ENCODE measurements at places on chromosomes 4 and X.

DNA sequence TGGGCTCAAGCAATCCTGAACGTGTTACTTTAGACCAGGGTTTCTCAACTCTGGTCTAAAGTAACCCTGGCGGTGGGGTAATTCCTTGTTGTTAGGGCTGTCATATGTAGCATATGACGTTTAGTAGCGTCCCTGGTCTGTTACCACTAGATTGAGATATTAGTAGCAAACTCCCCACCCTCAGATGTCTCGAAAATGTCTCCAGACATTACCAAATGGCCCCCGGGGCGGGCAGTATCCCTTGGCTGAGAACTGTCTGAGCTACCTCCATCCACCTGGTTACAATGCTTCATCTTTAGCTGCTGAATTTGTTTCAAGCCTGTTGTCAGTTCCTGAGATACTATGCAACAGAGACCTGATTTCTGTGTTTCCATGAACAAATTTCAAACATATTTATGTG lies 56.7 kb downstream of the CLDN34 start:
- no peak for DNase-seq

- no peak for DNase-seq
Measured at GRCh38 chr4:7041801-7042502, 1.2 kb upstream of the TADA2B start.

- peak; percentile 40 for DNase-seq
Measured at GRCh38 chr4:142474398-142475087, 371.6 kb downstream of the INPP4B start.

- no peak for DNase-seq
Measured at GRCh38 chr4:185566425-185566824, 31.1 kb upstream of the PDLIM3 start.

- no peak for DNase-seq
Measured at GRCh38 chrX:150966235-150966634, 16.9 kb upstream of the HMGB3 start.

GRCh38 chrX:38882894-38883626 lies 81.8 kb downstream of the MID1IP1 start:
- no peak for DNase-seq

GRCh38 chr4:25911356-25911755 lies 2.7 kb upstream of the SMIM20 start:
- no peak for DNase-seq

DNA sequence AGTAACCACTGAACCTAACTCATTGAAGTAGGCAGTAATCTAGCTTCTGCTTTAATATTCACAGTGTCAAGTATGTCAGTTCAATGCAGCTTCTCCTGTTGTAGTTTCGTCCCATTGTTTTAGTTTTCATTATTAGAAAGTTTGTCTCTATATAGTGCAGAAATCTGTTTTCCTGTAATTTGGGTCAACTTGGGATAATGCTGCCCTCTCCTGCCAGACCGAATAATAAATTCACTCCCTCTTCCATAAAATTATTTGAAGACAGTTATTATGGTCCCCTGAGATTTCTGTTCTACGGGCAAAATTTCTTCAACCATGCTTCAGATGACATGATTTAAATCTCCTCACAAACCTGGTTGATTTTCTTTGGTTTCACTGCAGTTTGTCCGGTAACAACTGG lies 4.6 kb upstream of the LUZP4 start:
- DNase-seq, result no peak

GRCh38 chr4:47145630-47146029 lies 114.3 kb downstream of the GABRB1 start:
- no peak for DNase-seq

DNA sequence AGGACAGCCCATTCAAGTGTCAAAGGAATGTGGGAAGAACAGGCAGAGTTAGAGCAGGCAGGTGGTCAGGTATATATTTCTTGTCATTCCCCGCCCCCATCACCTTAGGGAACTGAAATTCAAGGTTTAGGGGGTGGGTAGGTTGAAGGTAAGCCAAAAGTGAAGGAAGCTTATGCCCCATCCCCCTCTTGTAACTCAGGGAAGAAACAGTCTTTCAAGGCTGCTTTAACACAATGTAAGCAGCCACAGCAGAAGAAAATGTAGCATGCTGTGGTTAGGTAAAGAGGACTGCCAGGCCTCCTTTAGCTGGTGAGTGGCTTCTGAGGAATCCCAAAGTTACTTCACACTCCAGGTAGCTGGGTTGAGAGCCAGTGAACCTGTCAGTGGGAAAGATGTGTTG lies 122.3 kb downstream of the RS1 start:
- no peak for DNase-seq

- peak; percentile 95 for DNase-seq
Measured at GRCh38 chr4:177441803-177442622, at the start of gene AGA. TSS of gene AGA (minus strand) at chr4:177442437. CDS start at chr4:177442375, 62 bp downstream.

- no peak for DNase-seq
Measured at GRCh38 chrX:136055651-136056221, 70.5 kb downstream of the SLC9A6 start.

GRCh38 chr4:12897954-12898353 lies 586.2 kb downstream of the RAB28 start:
- no peak for DNase-seq

DNA sequence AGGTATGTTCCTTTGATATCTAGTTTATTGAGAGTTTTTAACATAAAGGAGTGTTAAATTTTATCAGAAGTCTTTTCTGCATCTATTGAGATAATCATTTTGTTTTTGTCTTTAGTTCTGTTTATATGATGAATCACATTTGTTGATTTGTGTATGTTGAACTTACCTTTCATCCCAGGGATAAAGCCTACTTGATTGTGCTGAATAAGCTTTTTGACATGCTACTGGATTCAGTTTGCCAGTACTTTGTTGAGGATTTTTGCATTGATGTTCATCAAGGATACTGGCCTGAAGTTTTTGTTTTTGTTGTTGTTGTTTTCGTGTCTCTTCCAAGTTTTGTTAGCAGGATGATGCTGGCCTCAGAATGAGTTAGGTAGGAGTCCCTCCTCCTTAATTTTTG lies 10.8 kb upstream of the AFM start:
- no peak for DNase-seq

- DNase-seq, result no peak
Measured at GRCh38 chr4:1049591-1049905, 38.1 kb downstream of the FGFRL1 start.

All from CD4-positive, alpha-beta T cell treated with Interleukin-17A for 1 hour (primary cell).